Activated CD8-positive, alpha-beta memory T cell treated with anti-CD3 and anti-CD28 coated beads, Interleukin-2, amount 10 ng/mL, durations not matched to agents 7 days and 5 days (primary cell): ENCODE measurements at places on chromosomes 2 and 18. TPM values are rescaled to one million over a fixed set of nuclear protein-coding genes. Genes with fewer than 3 reads are reported as not detected.

DNA sequence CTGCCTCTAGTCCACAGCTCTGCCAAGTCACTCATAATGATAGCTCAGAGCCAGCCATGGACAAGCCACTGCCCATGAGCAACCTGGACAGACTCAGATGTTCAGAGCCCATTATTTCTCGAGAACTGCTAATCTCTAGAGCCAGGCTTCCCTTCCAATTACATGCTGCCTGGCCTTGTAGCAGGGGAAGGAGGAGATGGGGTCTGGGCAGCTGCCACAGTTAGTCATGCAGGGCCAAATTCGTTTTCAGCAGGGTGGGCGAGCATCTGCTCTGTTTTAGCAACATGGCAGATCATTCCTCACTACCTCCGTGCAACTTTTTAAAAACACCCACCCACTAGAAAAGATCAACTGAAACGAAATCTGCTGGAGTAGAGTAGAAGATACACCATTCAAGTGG, 141.8 kb downstream of the MYO5B start:
- no peak for DNase-seq

- DNase-seq, result no peak
These were observed 58.3 kb downstream of the INSIG2 start for GRCh38 chr2:118146315-118147283.

GRCh38 chr18:36830158-36830495, 1.2 kb downstream of the KIAA1328 start:
- DNase-seq, result no peak

DNA sequence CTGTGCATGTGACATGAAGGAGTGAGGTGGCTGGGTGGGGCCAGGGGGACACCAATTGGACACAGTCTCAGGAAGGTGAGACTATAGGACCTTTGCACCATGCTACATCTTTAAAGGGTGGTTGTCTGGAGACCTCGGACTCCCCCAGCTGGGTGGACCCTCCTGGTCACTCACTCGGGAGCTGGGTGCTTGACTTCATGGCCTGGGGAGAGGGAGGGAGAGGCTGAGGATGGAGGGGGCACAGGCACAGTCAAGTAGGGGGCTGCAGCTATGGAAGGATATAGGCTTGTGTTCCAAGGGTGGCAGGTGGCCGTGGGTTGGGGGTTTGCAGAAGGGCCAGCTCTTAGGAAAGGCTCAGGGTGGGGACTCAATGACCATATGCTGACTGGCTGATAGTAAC, 7.1 kb upstream of the CELF4 start:
- DNase-seq, result peak; percentile 16

DNA sequence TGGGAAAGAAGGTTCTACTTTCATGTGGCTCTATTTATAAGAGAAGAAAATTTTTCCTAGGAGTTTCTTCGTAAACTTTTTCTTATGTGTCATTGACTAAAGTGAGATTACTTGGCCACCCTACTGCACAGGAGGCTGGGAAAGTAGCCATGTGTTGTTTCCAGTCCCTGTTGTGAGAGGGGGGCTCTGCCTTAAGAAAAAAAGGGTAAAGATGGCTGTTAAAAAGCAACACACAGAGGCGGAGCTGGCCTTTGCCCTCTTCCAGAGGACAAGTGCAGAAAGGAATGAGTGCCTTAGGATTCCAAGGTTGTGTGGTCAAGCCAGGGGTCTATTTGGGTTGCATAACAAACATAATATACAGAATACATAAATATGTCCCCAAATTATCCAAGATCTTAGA, 230.0 kb upstream of the CXCR4 start:
- no peak for DNase-seq

The MC2R gene
- total RNA-seq, result not detected

GRCh38 chr2:101501443-101501842, 26.5 kb upstream of the RFX8 start:
- DNase-seq, result no peak

DNA sequence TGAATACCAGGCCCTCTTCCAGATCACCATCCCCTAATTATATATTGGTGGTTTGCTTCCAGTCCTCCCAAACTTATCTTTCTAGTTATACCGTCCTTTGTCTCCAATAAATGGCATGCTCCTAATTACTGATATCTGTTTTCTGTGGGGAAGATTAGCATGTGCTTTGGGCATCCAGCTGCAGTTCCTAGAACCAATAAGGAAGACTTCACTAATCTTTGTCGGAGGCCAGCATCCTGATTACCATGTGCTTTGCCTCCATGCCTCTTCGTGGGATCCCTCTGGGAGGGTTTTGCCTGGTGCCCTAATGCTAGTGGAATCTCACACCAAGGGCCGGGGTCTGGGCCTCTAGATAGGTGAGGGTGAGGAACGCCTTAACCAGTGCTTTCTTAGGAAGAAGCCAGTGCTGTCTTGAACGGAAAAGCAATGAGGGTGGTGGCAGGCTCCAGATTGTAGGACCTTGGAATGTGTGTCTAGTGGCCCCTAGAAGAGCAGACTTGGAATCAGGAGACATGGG, 47.7 kb downstream of the ACKR3 start:
- no peak for DNase-seq

GRCh38 chr18:24658302-24658701, 197.9 kb downstream of the HRH4 start:
- DNase-seq, result no peak

The CPO gene
- total RNA-seq, result not detected

GRCh38 chr2:33583194-33583938, 15.7 kb downstream of the FAM98A start:
- no peak for DNase-seq

GRCh38 chr18:63206433-63207142, 113.0 kb downstream of the BCL2 start:
- no peak for DNase-seq

GRCh38 chr18:66533693-66534092, 70.2 kb downstream of the CDH19 start:
- DNase-seq, result no peak

DNA sequence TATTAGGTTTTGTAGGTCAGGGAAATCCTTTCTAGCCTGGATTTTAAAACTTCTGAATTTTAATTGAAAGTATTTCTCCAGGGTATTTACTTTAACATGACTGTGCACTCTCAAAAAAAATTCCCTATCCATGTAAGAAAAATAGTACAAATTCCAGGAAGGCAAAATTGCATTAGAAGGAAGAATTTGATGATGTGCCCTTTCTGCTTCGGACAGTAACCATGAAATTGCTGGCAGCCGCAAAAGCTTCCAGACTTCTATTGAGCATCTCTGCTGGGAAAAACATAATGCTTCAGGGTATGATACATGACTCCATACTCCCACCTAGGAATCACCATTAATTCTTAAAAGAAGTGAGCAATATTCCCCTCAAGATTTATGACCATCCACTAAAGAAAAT, 17.2 kb upstream of the KLF7 start:
- DNase-seq, result no peak

DNA sequence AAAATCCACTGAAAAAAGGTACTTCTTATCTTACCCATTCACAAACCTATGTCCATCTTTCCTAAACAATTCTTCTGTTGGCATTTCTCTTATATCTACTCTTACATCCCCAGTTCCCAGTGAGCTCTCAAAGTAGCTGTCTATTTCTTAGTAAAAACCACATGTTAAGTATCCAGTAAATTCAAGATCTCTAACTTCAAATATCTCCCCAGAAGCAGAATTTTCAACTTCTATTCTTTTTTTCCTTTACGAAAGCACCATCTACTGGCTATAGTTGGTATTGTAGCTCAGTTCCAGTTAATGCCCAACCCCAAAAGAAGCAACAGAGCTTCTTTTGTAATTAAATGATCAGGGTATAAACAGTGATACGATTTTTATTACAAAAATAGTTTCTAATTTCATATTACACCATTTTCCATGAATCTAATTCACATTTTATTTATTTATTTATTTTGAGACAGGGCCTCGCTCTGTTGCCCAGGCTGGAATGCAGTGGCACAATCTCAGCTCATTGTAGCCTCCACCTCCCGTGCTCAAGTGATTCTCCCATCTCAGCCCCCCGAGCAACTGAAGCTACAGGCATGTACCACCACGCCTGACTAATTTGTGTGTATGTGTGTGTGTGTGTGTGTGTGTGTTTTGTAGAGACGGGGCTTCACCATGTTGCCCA, 28.5 kb downstream of the HRH4 start:
- no peak for DNase-seq

DNA sequence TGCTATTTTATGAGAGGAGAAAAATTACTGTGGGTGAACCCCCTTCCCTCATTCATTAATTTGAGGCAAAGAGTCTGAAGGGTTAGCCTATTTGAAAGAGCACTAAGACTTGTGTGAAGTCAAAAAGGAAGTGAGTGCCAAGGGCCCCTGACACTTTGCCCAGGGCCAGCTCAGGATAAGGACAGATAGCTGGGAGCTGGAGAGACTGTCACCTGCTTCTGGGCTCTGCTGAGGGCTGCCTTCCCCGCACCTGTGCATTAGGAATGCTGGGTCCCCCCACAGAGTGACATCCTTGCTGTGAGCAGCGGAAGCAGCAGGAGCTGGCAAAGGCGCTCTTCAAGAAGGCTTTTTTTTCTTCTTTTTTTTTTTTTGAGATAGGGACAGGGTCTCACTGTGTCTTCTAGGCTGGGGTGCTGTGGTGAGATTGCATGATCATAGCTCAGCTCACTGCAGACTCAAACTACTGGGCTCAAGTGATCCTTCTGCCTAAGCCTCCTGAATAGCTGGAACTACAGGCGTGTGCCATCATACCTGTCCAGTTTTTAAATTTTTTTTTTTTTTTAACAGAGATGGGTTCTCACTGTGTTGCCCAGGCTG, 148.3 kb downstream of the AQP4 start:
- DNase-seq, result no peak

The NUP35 gene
- total RNA-seq, result 23.5 TPM

The KCNG3 gene
- not detected for total RNA-seq

The IL36A gene
- 0.42 TPM for total RNA-seq

The RPRM gene
- not detected for total RNA-seq

- DNase-seq, result no peak
These were observed 478.5 kb upstream of the TNP1 start for GRCh38 chr2:217338306-217338916.

DNA sequence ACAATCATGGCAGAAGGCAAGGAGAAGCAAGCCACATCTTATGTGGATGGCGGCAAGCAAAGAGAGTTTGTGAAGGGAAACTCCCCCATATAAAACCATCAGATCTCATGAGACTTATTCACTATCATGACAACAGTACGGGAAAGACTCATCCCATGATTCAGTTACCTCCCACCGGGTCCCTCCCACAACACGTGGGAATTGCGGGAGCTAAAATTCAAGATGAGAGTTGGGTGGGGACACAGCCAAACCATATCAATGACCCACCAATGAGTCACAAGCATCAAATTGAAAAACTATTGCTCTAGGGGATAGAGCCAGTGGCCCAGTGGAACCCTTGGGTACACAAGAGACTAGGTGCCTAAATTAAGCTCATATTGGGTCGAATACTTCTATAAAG, 157.4 kb downstream of the FBXO15 start:
- DNase-seq, result no peak

The RBMS1 gene
- 41.8 TPM for total RNA-seq

DNA sequence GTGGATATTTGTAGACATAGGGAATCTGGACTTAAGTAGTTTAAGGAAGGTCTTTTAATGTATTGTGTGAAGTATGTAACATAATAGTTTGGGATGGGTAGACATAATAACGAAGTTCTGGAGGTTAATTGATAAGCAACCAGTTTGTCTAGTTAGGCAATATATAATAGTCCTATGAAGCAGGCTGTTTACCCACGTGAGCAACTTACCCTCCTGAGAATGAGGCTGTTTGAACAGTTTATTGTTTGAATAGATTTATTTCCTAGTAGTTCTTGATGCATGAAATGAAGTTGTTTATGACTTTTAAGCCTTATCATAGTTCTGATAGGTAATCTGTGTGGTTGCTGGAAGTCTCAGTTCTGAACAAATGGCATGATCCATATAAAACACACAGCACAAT, 361.5 kb downstream of the GALNT13 start:
- no peak for DNase-seq

The CCDC141 gene
- total RNA-seq, result 12.5 TPM

DNA sequence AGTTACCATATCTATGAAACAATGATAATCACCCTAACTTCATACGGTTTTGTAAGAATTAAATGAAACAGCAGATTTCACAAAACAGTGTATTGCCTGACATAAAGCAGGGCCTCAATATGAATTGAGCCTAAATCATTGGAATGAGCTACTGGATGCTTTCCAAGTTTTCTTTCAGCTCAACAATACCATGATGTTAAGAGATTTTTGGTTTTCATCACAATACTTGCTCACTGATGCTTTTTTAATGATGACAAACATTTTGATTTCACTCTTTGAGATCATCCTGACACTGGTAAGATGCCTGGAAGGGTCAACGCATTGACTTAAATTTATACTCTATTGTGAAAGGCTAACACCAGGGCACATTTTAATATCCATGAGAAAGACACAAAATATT, 377.5 kb downstream of the ZNF521 start:
- no peak for DNase-seq

The ABCG8 gene
- total RNA-seq, result not detected

DNA sequence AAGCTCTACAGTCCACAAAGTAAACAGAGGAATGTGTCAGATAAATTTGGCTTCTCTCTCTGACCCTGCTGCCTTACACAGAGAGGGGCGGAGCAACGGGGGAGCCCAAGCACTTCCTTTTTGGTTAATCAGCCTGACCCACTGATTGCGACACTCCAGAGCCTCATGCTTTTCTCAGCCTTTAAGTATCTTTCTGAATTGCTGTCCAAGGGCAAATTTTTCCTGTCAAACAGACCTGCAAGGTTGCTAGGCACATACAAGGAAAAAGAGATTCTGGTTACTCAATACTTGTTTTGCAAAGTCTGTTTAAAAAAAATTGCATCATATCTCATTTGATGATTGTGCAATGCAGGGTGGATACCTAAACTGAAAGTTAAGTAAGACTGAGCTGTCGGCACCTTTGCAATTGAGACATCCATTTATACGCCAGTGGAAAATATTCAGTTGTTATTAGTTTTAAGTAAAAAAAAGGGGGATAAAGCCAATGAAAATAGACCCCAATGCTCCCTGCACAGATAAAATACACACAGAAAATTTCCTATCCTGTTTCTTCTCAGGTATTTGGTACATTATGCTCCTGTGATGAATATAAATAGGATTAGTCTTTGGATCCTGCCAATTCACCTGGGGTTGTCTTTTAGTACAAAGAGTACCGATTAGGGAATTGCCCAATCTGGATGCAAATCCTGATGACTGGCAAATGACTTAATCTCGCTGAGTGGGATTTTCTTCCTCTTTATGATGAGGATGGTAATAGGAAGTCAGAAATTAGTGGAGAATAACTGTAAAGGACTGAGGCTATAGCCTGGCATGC, 260.2 kb upstream of the TRIB2 start:
- peak; percentile 88 for DNase-seq

GRCh38 chr18:54284981-54285785, 15.9 kb downstream of the POLI start:
- peak; percentile 92 for DNase-seq

DNA sequence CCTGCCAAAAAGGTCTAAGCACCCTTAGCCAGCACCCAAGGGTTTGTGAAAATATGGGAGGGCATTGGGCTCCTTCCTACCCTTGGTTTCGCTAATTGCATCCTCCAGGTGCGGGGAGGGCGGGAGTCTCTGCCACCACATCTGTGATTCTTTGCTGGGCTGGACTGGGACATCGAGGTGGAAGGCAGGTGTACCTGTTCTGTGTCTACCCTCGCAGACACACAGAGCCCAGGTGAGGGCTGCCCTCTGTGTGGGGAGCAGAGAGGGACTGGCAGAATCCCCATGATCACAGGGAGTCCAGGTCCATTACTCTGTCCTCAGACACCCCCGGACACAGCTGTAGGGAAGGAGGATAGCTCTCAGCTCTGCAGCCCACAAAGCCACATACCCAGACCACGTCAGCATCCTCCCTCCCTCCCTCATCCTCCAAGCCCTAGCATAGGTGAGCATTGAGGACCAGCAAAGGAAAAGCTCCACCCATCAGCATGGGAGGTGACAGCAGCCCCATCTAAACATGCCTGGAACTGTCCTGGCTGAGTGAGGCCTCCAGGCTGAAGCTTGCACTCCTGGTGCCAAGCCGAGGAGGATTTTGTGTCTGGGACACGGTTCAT, 49.8 kb downstream of the PLB1 start:
- peak; percentile 90 for DNase-seq
